ENCODE measurements at places on chromosomes 4 and X.

DNA sequence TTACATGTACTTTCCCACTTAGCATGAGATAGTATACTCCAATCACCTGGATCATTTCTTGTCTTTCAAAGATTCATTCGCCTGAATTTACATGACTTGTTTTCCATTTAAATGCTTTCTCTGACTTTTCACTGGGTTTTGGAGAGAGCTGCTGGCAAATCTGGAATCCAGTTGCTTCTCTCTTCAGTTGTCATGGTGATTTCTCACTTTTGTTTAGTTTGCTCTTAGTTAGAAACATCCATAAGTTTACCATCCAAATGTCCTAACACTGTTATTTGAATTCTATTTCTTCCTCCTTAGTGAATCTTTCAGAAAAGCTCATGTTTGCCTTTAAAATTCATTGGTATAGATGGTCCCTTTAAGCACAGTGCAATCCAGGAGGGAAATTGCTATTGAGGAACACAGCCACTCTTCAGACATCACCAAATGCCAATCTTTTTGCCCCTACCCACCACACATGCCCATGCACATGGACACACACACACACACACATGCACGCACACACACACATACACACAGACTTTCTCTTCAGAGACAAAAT lies 51.7 kb downstream of the REELD1 start:
- DNase-seq: no peak

- DNase-seq: no peak
Observed at GRCh38 chrX:54093571-54093970, 49.3 kb upstream of the PHF8 start.

- DNase-seq: no peak
Observed at GRCh38 chrX:67568769-67569168, 24.9 kb downstream of the AR start.

- no peak for DNase-seq
Observed at GRCh38 chr4:37909332-37910090, 18.6 kb downstream of the TBC1D1 start.

GRCh38 chr4:86357608-86358007 lies 2.2 kb downstream of the MAPK10 start:
- DNase-seq: no peak

DNA sequence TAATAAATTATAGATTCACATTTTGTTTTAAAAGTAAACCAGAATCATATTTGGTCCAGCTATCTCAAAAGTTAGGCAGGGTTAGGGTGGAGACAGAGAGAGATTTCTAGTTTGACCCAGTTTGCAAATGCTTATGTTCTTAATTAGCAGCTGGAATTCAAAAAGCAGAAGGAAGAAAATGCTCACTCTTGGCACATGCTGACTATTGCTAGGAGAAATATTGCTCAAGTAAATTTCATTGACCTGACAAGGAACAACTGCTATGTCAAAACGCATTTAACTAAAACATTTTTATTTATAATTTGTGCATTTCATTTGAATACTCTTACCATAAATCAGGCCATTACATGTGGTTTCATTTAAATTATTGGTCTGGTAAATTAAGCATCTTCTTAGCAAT lies 131.8 kb downstream of the GLRA3 start:
- DNase-seq: no peak

GRCh38 chr4:38940476-38940875 lies 72.9 kb downstream of the FAM114A1 start:
- DNase-seq: no peak

DNA sequence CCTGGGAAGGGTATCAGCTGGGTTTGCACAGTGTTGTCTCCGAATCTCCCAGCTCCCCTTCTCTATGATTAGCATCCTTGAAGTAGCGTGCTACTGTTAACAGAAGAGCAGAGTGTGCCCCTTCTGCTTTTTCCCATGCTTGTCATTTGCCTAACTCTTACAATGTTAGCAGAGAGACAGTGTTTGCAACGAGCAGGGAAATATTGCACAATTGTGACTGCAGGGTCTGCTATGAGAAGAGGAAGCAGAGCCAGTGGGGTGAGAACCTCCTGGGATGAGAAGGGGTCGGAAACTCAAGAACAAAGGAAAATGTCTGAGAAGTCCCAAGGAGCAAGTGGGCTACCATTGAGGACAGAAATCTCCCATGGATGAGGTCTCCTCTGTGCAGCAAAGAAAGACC lies 7.8 kb upstream of the CHRNA9 start:
- DNase-seq: no peak

- no peak for DNase-seq
Observed at GRCh38 chrX:118347131-118347530, 1.2 kb downstream of the WDR44 start.

DNA sequence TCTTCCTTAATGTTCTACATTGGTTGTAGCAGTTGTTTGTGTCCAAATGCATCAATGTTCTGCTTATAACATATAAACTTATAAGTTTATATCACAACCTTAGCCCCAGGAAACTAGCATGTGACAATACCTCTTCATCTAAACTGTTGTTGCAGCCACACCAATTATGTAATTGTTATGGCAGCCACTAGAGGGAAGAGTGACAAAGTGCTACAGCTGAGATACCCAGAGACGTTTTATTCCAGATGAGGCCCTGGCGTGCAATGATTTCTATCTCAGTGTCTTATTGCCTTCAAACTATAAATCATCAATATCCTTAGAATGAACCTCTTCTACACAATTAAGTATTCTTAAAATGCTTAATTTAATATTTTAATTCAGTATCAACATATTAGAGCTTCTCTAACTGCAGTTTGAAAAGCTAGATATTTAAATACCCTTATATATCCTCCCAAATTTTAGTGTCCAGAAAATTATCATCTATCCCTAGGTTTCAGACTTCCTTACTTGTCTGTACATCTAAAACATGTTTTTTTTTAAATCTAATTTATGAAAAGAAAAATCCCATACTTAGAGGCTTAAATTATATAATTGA lies 171.6 kb downstream of the PCDH10 start:
- no peak for DNase-seq

- no peak for DNase-seq
Observed at GRCh38 chr4:22192084-22192511, 243.5 kb upstream of the KCNIP4 start.

GRCh38 chrX:122092978-122093377 lies 1045.6 kb downstream of the GLUD2 start:
- DNase-seq: no peak

GRCh38 chr4:150369434-150370380 lies 212.2 kb upstream of the MAB21L2 start:
- DNase-seq: no peak

DNA sequence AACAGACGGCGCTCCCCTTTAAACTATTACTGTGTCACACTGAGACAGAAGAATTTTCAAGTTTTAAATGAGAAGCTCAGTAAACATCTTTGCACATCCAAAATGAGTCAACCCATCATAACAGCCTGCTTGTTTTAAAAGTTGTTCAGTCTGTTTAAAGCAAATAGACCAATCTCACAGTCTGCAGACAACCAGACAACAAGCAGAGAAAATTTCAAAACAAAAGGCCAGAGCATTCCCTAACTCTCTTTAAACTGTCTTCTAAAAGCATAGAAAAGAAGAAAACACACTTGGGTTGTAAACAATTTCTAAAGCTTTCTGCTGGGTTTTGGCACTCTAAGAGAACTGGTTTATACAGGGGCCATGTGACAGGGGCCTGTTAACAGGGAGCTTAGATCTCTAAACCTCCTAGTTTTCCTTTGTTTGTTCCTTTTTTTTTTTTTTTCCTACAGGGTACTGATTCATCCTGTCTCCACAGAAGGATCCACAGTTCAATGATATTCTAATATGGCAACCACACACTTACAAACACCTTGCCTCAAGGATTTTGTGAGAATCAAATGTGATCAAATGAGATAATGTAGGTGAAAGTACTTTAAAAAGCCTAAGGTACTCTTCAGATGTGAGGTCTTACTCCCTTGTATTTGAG lies 100.8 kb upstream of the MAML3 start:
- no peak for DNase-seq

DNA sequence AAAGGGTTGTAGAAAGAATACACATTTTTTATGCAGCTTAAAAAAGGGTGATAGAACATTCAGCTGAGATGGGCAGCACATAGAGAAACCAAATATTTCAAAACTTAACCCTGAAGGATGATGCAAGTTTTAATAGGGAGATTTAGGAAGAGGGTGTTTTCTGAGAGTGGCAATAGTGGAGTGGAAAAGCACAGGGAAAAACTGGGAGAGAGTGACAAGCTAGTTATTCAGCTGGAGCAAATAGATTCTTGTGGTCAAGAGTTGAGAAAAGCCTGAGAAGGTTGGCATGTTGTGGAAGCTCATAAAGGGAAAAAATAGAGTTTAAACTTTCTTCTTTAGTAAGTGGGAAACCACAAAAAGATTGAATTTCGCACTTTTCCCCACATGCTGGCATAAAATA lies 359.6 kb upstream of the PITX2 start:
- DNase-seq: no peak

- DNase-seq: no peak
Observed at GRCh38 chr4:7779432-7779768, 160.3 kb downstream of the AFAP1 start.

DNA sequence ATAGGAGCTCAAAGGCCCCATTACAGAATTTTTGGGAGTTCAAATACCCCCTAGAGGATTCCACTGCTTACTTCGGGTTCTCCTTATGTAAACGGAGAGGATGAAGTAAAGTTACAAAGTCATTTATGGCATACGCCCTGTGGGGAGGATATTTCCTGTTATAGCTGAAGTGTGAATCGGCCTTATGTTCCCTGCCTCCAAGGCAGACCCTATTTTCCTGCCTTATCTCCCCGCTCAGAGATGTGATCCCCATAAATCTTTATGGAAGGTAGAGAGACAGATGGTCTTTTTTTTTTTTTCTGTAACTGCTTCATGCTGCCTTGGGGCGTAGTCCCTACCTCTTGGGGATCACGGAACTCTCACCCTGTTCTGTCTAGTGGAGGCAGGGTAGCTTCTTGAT lies 56.0 kb upstream of the DHX15 start:
- no peak for DNase-seq

- DNase-seq: no peak
Observed at GRCh38 chr4:14864365-14865030, 137.8 kb upstream of the CPEB2 start.

DNA sequence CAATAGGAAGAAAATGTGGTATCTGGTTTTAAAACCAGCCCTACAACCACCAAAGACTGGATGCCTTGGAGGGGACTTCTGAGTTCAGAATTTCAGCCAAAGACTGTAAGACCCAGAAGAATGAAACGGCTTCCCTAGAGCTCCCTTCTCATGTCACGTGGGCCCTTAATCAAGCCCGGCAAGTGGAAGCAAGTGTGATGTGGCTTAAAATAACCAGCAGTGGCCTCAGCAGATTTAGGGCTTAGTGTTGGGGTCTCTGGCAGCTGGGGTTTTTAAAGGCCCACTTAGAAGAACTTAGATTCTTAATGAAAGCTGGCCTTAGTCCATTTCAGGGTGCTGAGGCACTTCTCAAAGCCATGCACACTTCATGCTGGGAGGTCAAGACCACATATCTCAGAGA lies 111.2 kb upstream of the TBC1D9 start:
- DNase-seq: no peak

DNA sequence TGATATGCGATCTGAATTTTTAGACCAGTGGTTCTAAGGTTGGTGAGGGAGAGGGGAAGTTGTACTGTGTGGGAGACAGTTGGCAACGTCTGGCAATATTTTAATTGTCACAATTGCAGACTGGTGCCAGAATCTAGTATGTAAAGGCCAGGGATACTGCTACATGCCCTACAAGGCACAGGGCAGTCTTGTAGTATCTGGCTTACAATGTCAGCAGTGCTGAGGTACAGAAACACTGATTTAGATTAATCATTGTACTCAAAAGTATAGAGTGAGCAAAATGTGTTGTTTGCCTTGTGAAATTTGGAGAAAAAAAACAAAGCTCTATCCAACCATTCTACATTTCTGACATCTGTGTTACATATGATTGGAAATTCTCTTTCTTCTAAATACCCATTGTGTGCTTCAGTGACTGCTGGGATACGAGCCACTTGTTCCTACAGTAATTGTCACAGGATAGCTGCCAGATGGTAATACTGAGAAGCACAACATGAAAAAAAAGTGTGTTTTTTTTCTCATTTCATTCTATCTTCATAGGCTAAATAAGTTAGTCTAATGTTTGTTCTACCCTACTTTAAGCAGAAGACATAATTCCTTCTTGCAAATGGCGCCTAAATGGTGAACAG lies 526.7 kb upstream of the AGA start:
- DNase-seq: no peak

DNA sequence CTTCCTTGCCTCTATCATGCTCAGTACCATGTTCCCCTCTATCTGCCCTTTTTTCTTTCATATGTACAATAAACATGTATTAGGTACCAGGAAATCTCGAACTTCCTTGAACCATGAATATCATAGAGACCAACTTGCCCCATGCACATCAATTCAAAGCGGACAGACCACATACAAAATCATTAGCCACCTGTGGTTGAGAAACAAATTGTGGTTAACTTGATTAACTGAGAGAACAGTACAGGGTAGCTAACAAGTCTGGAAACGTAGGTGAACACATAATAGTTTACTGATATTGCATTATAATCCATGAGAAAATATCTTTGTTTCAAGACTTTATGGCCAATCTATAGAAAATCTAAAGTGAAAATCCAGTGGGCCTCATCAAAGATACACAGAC lies 8.2 kb downstream of the CASP3 start:
- DNase-seq: no peak

GRCh38 chr4:6963139-6963611 lies 53.5 kb downstream of the TBC1D14 start:
- DNase-seq: no peak

Measured in cerebellar nuclear complex (tissue), 1 donor.